Adipocyte (in vitro differentiated cells): ENCODE measurements at places on chromosomes 4 and X.
A peak's percentile ranks its signal among the peaks of the same experiment; 100 is the strongest.

DNA sequence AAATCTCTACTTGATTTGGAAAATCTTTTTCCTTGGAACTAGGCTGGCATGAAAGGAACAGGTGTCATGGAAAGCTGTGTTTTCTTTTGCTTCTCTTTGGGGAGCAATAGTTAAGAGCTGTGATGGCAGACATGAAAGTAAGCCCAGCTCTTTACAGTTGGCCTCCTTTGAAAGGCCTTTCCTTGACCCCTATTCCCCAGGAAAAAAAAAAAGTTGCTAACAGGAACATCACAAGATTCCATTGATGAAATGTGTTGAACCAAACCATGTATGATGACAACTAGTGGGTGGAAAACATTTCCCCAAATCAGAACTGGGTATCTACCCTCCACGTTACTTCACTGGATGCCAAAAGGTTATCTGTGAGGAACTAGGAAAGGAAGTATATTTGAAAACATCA, 190.7 kb upstream of the RPL34 start:
- DNase-seq: no peak

DNA sequence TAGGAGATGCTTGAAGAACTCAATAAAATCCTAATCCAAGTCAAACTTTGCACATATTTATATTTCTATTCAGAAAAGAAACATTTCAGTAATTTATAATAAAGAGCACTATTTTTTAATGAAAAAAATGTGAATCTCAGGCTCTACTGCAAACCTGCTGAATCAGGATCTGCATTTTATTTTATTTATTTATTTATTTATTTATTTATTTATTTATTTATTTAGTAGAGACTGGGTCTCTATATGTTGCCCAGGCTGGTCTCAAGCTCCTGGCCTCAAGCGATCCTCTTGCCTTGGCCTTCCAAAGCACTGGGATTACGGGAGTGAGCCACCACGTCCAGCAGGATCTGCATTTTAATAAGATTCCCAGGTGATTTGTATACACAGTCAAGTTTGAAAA, 16.0 kb downstream of the SUPT20HL1 start:
- no peak for DNase-seq

- DNase-seq: peak; percentile 6
Measured at GRCh38 chr4:7398104-7398423, 36.7 kb downstream of the PSAPL1 start.

DNA sequence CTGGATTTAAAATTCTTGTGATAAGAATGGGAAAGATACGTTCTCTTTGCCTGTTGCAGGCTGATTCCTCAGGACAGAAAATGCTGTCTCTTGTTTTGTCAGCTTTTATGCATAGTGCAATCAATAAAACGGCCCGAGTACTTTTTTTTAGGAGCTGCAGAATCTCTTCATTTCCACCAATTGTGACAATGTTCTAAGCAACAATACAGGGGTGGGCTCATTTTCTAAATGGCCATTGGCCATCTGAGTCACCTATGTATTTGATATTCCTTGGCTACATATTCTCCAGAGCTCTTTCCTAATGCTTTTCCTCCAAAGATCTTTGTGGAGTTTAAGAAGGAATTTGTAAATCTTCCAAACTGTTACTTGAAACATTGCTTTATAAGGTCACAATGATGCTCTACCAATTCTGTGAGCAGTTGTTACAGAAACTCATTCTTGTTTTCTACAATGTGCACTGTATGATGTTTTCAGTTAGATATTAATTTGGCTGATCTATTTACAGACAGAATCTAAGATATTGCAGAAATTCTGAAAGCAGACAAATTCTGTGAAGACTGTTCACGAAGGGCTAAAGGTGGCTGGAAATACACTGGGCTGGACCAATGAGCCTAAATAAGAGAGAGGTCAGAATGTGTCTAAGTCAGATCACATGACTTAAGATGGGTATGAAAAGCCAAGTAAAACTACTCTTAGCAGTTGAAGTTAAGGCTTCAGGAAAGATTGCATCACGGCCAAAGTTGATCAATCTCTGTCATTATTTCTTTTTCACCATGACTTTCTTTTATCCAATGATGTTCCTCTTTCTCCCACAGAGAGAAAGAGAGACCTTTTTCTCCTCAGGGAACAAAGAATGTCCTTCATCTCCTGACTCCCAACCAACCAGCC, 33.4 kb downstream of the TAPT1 start:
- peak; percentile 16 for DNase-seq

DNA sequence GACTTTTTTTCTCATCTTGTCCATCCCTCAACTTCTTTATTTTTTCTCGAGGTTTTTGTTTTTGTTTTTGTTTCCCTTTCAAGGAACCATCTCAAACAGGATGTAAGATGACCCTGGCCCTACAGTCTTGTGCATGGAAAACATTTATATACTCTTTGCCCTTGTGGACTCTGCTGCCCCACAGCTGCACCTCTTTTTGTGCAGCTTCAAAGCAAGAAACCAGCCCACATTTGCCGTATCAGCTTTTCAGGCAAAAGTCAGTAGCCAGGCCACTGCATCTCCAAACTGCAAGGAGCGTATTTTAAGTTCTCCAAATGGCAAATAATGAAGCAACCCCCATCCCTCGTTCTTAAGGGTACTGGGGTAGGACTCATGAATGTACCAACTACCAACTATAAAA, 756.5 kb downstream of the C4orf33 start:
- no peak for DNase-seq

GRCh38 chrX:39950018-39950688, 147.6 kb downstream of the BCOR start:
- no peak for DNase-seq

DNA sequence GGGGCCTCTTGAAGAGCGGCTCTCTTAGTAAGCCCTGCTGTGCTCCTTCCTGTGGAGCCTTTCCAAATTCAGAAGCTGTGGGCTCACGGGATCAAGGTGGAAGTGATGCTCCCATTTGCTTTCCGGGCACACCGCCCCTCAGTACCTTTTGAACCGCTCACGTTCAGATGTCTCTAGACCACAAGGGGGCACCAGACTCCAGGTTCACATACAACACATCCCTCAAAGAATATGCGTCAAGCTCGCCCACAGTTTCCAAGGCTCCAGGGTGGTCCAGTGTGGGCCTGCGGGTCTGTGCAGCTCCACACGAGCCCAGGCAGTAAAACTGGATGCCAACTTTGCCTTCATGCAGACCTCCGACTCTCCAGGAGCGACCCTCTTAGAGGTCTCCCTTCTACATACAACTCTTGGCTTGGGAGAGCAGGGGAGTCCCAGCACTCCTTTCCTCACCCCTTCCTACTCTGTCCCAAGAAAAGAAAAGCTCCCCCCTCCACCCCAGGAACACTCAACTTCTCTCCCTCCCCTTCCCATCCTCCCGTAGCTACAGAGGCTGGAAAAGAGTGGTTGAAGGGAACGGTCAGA, 11.0 kb downstream of the SUPT20HL1 start:
- peak; percentile 70 for DNase-seq

- no peak for DNase-seq
Measured at GRCh38 chrX:142233400-142233799, 28.3 kb upstream of the MAGEC2 start.

GRCh38 chrX:67922966-67923365, 379.1 kb downstream of the AR start:
- no peak for DNase-seq

GRCh38 chrX:39195156-39195555, 393.9 kb downstream of the MID1IP1 start:
- DNase-seq: no peak

DNA sequence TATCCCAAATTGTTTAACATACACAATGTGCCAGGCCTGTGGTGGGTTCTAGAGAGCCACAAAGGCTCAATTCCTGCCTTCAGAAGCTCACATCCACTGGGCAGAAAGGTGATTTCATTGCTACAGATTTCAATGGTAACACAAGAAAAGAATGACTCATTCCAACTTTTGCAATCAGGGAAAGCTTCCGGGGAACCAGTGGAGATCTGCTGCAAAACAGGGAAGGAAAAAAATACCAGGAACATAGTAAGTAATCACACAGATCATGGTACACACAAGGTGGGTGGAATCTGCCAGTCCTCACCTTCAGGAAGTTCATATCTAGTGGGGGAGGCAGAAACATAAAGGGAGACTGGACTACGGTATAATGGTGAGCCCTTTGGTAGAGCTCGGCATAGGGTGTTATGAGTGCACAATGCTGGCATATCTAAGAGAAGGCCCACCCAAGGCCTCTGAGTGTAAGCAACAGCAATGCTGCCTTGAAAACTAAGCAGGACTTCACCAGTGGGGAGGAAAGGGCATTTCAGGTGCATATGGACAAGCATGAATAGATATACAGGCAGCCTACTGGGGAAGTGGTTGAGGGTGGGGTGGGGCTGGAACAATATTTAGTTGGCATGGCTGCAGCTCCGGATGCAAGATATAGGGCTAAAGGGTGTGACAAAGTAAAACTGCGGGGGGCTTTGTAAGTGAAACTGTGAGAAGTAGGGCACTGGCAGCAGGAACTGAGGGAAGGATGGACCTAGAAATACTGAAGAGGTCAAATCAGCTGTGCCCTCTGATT, 24.2 kb downstream of the GPRIN3 start:
- peak; percentile 52 for DNase-seq

GRCh38 chr4:26685250-26685649, 101.4 kb downstream of the TBC1D19 start:
- DNase-seq: peak; percentile 22
